ENCODE measurements at places on chromosomes 2 and 18.

DNA sequence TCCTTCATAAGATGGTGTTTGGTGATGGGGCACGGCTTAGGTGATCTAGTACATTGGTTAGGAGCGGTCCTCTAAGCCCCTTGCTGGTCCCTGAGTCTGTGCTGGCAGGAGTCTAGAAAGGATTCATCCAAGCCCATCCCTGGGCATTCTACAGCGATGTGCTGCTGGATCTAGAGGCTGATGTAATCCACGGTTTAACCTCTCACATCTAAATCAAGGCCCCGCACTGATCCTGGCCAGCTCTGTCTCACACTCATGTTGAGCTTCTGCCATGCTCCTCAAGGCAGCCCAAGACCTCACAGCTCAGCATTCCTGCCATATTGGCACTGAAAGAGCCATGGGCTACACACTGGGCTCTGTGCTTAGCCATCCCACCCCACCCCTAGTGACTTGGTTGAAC lies 664.8 kb downstream of the STK39 start:
- no peak for DNase-seq

GRCh38 chr2:41719756-41720155 lies 328.1 kb upstream of the PKDCC start:
- no peak for DNase-seq

GRCh38 chr2:32058130-32058529 lies 5.2 kb upstream of the SPAST start:
- no peak for DNase-seq

DNA sequence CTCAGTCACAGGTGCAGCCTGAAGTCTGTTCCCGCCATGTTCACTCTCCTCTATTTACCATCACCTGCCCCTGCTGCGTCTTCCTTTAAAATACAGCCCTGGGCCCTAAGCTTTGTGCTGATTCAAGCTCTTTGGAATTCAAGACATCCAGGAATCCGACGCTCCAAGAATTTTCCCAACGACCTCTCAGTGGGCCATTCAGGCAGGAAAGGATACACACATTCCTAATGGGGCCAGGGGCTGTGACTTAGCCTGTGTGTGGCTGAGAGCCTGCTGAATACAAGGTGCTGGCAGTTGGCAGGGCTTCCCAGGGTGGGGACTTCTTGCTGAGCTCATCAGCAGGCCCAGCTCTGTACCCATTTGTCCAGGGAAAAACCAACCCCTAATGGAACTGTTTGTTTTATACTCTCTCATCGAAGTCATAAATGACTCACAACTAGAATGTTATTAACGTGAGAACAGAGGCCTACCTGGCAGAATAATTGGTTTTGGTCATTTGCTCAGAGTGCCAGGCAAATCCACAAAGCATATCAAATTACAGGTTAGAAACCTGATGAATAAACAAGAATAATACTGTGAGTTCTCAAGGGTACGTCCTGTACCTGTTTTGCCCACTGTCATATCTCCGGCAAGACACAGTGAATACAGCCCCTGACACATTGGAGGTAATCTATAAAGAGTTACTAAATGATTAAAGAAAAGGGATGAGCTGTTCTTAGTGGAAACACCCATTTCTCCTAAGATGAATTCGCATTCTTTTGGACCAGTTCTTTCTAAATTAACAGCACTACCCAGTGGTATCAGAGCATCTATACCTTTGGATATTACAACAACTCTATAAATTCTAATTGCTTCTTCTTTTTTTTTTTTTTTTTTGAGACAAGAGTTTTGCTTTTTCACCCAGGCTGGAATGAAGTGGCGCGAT lies 12.6 kb upstream of the KCMF1 start:
- no peak for DNase-seq

GRCh38 chr2:11073251-11073650 lies 82.0 kb upstream of the SLC66A3 start:
- DNase-seq: no peak

DNA sequence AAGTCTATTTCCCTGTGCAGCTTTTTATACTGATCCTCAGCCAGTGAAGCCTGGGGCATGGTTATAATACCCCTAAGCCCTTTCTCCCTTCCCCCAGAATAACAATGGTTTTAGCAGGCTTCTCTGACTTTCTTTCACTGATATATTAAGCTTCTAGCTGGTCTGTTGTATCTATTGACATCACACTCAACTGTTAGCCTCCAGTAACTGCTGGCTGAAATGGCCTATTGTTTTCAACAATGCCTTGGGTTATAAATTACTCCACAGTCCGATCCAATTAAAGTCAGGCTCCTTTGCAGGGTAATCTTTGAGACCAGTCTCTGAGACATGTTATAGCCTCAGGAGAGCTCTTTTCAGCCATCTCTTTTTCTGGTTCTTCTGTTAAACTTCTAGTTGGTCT lies 2.9 kb upstream of the SLC9A4 start:
- no peak for DNase-seq
